ENCODE measurements at places on chromosomes 5 and 9.

DNA sequence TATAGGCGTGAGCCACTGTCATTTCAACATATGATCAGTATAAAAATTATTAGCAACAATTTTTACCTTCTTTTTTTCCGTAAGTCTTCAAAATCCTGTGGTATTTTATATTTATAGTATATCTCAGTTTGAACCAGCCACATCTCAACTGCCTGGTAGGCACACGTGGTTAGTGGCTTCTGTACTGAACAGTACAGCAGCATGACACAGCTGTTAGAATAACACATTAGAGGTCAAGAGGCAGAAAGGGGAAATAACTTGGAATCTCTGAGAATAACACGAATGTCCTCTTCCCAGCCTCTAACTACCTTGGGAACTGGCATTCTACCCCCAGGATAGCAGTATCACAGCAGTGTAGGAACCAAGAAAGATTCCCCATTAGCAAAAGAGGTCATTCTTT is 108.5 kb upstream of the IQGAP2 start:
- H3K27me3 ChIP-seq = no peaks in the 10 kb centered on the region
- no peak overlapping the region for H3K4me3 ChIP-seq
- DNase-seq = no peak
- H3K27ac ChIP-seq = no peak overlapping the region

DNA sequence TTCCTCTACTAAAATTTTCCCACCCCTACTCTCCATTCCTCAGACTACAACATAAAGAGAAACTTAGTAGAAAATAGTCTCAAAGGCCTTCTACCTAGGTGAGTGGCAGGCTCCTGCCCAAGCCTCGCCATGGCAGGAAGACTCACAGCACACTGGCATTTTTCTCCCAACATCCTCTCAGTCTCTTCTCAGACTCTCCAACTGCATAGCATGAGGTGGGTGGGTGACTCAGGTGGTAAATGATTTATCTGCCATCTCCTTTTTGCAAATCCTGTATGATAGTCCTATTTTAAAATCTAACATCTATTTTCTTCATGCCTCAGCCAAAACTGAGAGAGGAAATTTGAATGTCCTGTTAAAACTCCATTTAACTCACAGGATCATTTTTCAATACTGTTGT is 33.5 kb upstream of the GRIA1 start:
- DNase-seq = no peak
- no peaks in the 10 kb centered on the region for H3K27me3 ChIP-seq
- no peak overlapping the region for H3K27ac ChIP-seq
- no peaks in the 10 kb centered on the region for H3K4me1 ChIP-seq

DNA sequence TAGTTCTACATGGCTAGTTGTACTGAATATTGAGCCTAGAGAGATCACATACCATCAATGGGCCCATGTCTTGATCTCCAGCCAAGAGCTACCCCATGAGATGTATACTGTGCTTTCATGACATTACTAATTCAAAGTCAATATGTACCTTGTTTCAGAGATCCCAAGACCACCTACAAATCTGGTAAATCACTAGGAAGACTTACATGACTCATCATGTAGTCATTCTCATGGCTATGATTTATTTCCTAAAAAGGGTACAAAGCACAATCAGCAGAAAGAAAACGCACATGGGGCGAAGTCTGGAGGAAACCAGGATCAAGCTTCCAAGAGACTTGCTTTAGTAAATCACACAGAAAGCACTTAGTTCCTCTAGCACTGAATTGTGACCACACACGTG is 103.0 kb downstream of the PCSK5 start:
- no peak overlapping the region for H3K27ac ChIP-seq
- H3K4me1 ChIP-seq = peaks cover 3% of the 10 kb centered on the region

- no peaks in the 10 kb centered on the region for H3K4me1 ChIP-seq
- no peak overlapping the region for H3K27ac ChIP-seq
- no peak for DNase-seq
- no peak overlapping the region for H3K4me3 ChIP-seq
Observed at GRCh38 chr9:108041551-108041950, 552.0 kb upstream of the KLF4 start.

DNA sequence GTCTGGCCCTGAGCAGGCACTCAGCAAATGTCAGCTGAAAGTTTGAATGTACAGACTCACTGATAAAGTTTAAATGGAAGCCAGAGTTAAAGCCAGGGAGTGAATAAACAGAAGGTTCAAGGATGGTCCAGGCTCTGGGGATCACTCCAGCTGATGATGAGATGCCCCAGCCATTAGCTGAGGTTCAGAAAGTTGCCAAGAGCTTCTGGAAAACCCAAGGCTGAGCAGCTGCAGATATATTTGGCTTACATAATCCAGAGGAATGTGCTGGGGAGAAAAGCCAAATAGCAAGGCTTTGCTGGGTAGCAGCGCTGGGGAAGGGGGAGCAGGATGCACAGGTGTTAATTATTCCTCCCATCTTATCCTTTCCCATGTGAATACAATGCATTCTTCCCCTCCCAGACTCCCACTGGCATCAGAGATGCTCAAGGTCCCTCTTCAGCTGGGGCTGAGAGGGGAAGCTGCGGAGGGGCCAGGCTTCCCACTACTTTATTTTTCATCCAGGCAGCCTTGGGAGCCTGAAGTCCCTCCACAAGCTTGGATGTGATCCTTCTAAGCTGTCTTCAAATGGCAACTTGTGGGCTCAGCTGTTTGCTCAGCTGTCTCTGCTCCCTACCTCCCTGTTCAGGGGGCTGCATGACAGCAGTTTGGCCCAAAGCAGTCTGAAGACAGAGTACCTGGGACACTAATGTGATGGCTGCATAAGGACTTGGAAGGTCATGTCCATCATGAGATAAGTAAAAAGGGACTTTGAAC is 341.2 kb downstream of the TRIM32 start:
- H3K27ac ChIP-seq = no peak overlapping the region
- no peaks in the 10 kb centered on the region for H3K27me3 ChIP-seq
- H3K4me1 ChIP-seq = no peaks in the 10 kb centered on the region
- DNase-seq = no peak
- H3K36me3 ChIP-seq = no peaks in the 10 kb centered on the region

DNA sequence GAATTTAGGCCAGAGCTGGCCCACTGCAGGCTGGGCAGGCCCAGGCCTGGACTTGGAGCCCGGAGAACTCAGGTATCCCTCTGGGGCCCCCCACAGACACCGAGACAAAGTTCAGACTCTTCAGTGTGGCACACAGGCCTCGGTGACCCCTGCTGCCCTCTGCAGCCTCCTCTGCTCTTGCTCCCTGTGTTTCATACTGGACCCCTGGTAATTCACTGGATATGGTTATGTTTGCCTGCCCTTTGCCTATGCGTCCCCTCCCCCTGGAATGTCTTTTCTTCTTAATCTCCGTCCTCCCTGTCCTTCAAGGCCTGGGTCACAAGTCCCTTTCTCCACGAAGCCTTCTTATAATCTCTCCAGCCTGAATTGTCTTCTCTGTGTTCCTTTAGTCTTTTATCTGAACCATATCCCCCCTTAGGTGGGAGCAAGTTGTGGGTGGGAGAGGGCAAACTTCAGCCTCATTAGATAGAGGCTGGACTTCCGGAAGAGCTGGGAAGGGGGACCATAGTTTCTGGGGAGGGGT is 30.1 kb downstream of the GSN start:
- DNase-seq = no peak
- peaks cover 8% of the 10 kb centered on the region for H3K4me1 ChIP-seq
- no peak overlapping the region for H3K27ac ChIP-seq

DNA sequence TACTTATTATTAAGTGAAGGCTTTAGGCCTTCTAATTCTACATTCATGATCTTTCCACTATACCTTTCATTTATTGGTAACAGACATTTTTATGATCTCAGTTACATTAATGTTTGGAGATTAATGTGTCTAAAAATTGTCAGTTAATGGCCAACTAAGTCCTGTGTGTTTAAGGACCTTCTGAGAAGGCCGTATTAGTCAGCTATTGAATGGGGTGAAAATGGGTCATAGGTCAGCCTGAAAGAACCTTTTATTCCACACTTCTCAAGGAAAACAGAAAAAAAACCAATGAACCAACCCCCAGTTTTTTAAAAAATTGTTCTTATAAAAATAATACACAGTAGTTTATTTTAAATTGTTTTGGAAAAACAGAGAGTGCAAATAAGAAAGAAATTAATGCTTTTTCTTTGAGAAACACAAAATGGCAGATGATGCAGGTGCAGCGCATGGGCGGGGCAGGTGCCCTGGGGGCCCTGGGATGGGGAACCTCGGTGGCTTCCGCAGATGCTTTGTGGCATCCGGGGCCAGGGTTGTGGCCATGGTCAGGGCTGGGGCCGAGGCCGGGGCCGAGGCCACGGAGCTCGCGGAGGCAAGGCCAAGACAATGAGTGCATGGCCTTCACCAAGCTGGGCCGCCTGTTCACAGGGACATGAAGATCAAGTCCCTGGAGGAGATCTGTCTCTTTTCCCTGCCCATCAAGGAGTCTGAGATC is 141.9 kb downstream of the SPATA31D1 start:
- no peak overlapping the region for H3K4me3 ChIP-seq
- DNase-seq = no peak
- no peaks in the 10 kb centered on the region for H3K27me3 ChIP-seq
- H3K27ac ChIP-seq = no peak overlapping the region
- H3K4me1 ChIP-seq = no peaks in the 10 kb centered on the region
- H3K36me3 ChIP-seq = no peaks in the 10 kb centered on the region

DNA sequence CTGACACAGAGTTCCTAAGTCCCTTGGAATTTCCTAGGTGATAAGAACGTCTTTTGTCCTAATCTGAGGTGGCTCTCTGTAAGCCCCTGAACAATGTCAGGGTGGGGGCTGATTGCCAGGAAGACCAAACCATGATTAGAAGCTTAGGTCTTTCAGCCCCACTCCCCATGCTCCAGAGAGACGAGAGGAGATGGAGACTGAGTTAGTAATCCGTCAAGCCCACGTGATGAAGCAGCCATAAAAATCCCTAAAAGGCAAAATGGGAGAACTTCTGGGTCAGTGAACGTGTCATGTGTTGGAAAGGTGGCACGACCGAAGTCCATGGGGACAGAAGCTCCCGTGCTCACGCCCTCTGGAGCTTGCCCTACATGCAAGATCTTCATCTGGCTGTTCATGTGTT is 85.6 kb downstream of the RAD23B start:
- H3K27ac ChIP-seq = no peak overlapping the region
- H3K4me3 ChIP-seq = no peak overlapping the region
- no peaks in the 10 kb centered on the region for H3K27me3 ChIP-seq

GRCh38 chr9:1979741-1980367 is 35.3 kb upstream of the SMARCA2 start:
- H3K27ac ChIP-seq = no peak overlapping the region
- H3K36me3 ChIP-seq = no peaks in the 10 kb centered on the region
- no peaks in the 10 kb centered on the region for H3K27me3 ChIP-seq
- no peak for DNase-seq
- no peaks in the 10 kb centered on the region for H3K4me1 ChIP-seq
- no peak overlapping the region for H3K4me3 ChIP-seq

DNA sequence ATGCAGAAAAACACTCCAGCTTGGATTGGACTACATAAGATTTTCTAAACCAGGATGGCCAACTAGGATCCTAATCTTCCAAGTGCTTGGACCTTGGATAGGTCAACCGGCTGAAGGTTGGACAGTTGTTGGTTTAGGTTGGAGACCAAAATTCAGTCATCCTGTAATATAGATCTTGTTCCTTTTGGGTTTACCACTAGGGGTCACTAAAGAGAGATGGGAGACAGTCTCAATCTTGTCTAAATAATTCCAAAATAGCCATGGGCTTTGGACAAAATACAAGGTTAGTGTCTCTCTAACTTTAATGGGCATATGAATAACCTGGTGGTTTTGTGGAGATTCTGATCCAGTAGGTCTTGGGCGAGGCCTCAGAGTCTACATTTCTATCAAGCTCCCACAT is 148.7 kb upstream of the ERCC6L2 start:
- no peaks in the 10 kb centered on the region for H3K27me3 ChIP-seq
- no peak overlapping the region for H3K4me3 ChIP-seq
- DNase-seq = no peak
- no peak overlapping the region for H3K27ac ChIP-seq
- peaks cover 34% of the 10 kb centered on the region for H3K4me1 ChIP-seq
- no peaks in the 10 kb centered on the region for H3K36me3 ChIP-seq

DNA sequence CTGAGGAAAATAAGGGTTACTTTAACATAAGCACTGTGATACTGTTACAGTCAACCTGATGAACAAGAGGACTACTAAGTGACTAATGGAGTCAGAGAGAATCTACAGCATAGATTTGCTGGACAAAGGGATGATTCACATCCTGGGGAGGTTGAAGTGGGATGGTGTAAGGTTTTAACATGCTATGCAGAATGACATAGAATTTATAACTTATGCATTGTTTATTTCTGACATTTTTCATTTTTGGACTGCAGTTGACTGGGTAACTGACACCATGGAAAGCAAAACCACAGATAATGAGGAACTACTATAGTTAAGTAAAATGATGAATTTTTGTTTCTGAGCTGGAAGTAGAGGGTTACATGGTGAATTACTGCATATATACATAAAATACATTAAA is 389.2 kb downstream of the MAT2B start:
- DNase-seq = no peak
- no peak overlapping the region for H3K27ac ChIP-seq
- H3K27me3 ChIP-seq = no peaks in the 10 kb centered on the region
- no peaks in the 10 kb centered on the region for H3K4me1 ChIP-seq
- H3K36me3 ChIP-seq = no peaks in the 10 kb centered on the region

DNA sequence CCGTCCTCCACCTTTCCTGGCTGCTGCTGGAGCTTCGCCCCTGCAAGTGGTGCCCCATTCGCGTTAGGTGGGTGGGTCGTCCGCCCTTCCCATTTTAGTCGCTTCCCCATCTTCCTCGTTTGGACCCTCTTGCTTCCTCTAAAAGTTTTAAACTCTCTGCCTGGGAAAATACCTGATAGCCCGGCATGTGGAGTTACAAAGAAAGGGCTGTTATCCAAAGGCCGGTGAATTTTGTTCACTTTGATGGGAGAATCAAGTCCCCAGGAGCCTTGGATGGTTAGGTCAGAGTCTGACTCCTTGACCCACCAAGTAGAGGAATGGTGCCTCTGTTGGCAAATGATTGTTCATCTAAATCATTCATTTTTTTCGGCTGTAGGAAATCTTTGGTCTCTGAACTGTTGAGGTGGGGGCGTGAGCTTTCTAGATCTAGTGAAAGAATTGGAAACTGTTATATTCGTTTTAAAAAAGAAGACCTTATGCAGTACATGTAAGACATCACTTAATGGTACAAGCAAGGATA is 29.5 kb upstream of the APC start:
- no peaks in the 10 kb centered on the region for H3K36me3 ChIP-seq
- H3K4me3 ChIP-seq = peak overlapping the region; percentile 86
- peaks cover 52% of the 10 kb centered on the region for H3K4me1 ChIP-seq

GRCh38 chr5:167936022-167936421 is 355.4 kb upstream of the WWC1 start:
- no peak for DNase-seq
- H3K27ac ChIP-seq = no peak overlapping the region
- no peaks in the 10 kb centered on the region for H3K27me3 ChIP-seq
- H3K36me3 ChIP-seq = no peaks in the 10 kb centered on the region
- no peak overlapping the region for H3K4me3 ChIP-seq

GRCh38 chr9:98860871-98861293 is 53.4 kb downstream of the GALNT12 start:
- H3K4me3 ChIP-seq = no peak overlapping the region
- H3K27ac ChIP-seq = no peak overlapping the region
- no peak for DNase-seq
- no peaks in the 10 kb centered on the region for H3K27me3 ChIP-seq
- no peaks in the 10 kb centered on the region for H3K36me3 ChIP-seq

GRCh38 chr5:98923966-98924365 is 4.8 kb downstream of the CHD1 start:
- peaks cover 16% of the 10 kb centered on the region for H3K36me3 ChIP-seq
- no peak overlapping the region for H3K27ac ChIP-seq
- H3K27me3 ChIP-seq = no peaks in the 10 kb centered on the region
- H3K4me1 ChIP-seq = peaks cover 59% of the 10 kb centered on the region

All from CD8-positive, alpha-beta memory T cell (primary cell).